NCI-H1417 (cell line): ENCODE measurements at places on chromosomes 12 and 14.

DNA sequence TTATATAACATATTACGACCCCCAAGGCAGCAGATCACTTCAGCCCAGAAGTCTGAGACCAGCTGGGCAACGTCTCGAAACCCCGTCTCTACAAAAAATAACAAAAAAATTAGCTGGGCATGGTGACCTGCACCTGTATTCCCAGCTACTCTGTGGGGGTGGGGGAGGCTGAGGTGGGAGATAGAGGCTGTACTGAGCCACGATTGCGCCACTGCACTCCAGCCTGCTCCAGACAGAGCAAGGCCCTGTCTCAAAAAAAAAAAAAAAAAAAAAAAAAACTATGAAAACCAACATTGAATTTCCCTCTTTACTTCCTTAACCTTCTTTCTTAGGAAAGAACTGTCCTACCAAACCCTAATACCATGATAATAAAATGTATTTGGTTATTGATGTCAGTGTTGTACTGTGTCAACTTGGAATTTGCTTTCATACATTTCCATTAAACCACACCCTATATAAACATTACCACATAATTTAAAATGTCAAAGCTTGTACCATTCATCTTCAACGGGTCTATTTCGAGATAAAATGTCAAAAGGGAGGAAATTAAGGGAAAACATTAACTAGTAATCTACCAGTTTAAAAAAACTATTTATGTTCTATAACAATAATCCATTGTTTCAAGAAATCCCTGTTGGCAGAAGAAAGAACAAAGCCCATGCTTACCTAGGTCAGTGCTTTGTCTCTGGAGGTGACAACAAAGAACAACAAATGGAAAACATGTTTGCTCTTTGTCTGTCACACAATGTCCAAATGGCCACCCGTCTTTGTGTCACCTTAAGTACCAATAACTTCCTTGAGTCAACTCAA, 17.4 kb downstream of the GALNT4 start:
- DNase-seq: no peak

DNA sequence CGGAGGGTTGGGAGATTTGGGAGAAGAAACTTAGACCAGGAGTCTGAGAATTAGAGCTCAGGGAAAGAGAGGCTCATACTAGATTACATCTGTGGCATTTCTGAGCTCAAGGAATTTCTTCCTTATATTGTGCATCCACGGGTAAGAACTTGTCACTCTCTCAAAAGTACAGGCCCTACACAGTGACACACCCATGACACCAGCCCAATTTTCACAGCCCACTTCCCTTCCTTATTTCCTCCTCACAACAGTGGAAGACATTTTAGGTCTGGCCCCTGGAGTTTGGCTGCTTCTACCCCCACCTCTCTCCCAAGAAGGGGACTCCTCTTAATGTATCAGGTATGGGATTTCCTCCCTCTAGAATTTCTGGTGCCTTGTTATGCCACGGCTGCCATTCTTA, 9.2 kb upstream of the ZNF385A start:
- no peak for DNase-seq

- no peak for DNase-seq
Observed at GRCh38 chr12:84924981-84925380, 12.4 kb upstream of the SLC6A15 start.

- DNase-seq: no peak
Observed at GRCh38 chr12:16012117-16012516, 101.0 kb downstream of the DERA start.

DNA sequence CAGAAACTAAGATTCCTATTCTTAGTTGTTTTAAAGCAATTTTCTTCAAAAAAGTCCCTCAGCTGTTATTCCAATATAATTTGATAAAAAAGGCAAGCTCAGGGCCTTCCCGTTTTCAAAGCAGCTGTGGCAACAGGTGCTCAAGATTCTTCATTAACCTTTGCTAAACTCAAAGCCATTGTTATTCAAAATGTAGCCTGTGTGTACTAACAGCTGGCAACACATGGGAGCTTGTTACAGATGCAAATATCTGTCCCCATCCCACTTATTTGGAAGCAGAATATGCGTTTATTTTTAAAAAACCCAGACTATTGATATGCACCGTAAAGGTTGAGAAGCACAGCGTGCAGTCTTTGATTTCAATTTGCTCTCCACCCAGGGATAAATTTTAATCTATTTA, 210.4 kb upstream of the SYT10 start:
- DNase-seq: peak; percentile 13

GRCh38 chr12:115010324-115010995, 326.5 kb upstream of the TBX3 start:
- DNase-seq: no peak

GRCh38 chr12:49233842-49234526, 30.9 kb upstream of the TUBA1C start:
- DNase-seq: peak; percentile 90

GRCh38 chr14:56199982-56200577, 81.9 kb downstream of the PELI2 start:
- DNase-seq: no peak

DNA sequence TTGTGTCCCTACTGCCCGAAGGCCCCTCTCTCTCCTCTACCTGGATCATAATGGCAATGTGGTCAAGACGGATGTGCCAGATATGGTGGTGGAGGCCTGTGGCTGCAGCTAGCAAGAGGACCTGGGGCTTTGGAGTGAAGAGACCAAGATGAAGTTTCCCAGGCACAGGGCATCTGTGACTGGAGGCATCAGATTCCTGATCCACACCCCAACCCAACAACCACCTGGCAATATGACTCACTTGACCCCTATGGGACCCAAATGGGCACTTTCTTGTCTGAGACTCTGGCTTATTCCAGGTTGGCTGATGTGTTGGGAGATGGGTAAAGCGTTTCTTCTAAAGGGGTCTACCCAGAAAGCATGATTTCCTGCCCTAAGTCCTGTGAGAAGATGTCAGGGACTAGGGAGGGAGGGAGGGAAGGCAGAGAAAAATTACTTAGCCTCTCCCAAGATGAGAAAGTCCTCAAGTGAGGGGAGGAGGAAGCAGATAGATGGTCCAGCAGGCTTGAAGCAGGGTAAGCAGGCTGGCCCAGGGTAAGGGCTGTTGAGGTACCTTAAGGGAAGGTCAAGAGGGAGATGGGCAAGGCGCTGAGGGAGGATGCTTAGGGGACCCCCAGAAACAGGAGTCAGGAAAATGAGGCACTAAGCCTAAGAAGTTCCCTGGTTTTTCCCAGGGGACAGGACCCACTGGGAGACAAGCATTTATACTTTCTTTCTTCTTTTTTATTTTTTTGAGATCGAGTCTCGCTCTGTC, 1.8 kb downstream of the INHBE start:
- DNase-seq: no peak

GRCh38 chr12:38490941-38491340, 174.4 kb downstream of the ALG10B start:
- DNase-seq: no peak

DNA sequence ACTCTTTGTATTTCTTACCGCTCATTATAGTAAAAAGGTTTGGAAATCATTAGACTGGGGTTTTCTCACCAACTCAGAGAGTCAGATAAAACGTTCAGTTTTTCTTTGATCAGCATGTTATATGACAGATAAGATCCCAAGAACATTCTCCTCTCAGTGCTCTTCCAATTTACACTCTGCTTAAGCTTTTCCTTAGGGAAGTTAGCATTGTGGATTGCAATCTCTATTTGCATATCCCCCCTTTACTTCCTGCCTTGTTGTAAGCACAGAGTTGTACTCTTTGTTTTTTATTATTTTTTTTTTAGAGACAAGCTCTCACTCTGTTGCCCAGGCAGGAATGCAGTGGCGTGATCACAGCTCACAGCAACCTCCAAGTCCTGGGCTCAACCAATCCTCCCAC, 11.4 kb upstream of the CFAP54 start:
- DNase-seq: no peak

GRCh38 chr12:42873401-42873800, 283.9 kb upstream of the PRICKLE1 start:
- no peak for DNase-seq

- no peak for DNase-seq
Observed at GRCh38 chr14:105093431-105094192, 28.4 kb upstream of the GPR132 start.

GRCh38 chr12:96714199-96714598, 192.9 kb upstream of the NEDD1 start:
- no peak for DNase-seq

DNA sequence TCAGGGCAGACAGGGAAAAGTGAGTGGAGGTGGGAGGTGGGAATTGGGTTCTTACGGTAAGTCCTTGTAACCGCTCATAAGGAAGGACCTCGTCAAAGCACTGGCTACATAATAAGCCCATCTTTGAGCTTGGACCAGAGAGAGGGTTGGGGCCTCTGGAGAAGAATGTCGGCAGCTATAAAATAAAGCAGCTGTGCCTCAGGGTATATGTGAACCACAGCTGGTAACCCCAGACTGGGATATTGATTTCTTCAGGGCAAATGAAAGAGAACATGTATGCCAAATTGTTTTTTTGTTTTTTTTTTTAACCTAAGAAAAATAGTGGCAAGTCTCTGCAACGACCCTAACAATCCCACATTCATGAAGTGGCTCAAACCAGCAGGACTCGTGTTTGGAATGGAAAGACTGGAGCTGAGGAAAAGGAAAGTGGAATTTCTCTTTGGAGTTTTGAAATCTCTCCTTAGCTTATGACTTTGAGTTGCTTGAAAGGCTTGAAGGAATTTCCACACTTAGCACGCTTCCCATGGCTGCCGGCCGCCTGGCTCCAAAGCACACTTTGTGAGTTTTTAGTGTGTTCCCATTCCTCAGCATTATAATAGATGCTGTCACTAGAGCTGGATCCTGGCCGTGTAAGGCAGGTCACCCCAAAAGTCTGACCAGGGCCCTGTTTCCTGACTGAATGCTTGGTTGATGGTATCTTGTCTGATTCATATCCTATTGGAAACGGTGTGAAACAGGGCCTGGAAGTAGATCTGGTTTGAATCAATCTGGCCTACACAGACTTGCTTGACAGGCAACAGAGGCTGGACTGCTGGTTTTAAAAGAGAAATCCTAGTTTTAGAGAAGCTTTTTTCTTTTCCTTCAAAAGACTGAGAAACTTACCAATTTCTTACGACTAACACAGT, 244.7 kb downstream of the MSRB3 start:
- DNase-seq: no peak

GRCh38 chr14:71905031-71905430, 27.2 kb upstream of the RGS6 start:
- no peak for DNase-seq

- no peak for DNase-seq
Observed at GRCh38 chr12:59408431-59408830, 187.4 kb upstream of the SLC16A7 start.

DNA sequence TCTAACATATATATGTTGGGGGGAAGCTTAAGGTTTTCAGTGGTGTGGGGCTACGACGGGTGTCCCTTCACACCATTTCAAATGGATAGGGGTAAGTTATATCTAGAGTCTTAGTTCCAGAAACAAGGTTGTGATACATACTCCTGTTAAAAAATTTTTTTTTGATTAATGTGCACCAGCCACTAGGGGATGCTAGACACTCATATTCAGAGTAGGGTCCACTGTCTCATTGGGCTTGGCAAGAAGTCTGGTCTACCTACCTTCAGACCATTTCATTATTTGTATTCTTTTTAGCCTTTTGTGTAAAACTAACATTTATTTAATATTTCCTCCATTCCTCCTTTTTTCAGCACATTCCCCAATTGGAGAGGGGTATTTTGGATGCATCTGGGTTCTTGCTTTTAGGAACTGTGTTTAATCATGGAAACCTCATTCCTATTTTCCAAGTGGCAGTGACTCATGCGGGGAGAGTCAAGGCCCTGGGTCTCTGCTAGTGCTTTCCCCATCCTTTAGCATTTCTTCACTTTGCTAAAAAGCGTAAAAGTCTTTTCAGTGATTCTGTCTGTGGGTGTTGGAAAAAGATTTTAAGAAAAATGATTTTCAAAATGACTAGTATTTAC, 33.4 kb downstream of the ANO4 start:
- DNase-seq: peak; percentile 47

- DNase-seq: no peak
Observed at GRCh38 chr12:130139567-130140421, 22.5 kb upstream of the FZD10 start.

GRCh38 chr12:77337362-77337761, 272.0 kb upstream of the E2F7 start:
- no peak for DNase-seq
